ENCODE measurements at places on chromosomes 6 and 20.
A peak's percentile ranks its signal among the peaks of the same experiment; 100 is the strongest.

GRCh38 chr6:45419571-45420082 lies 41.9 kb upstream of the SUPT3H start:
- DNase-seq = peak; percentile 89

- no peak for DNase-seq
Measured at GRCh38 chr6:170019818-170020583, 268.6 kb downstream of the ERMARD start.

DNA sequence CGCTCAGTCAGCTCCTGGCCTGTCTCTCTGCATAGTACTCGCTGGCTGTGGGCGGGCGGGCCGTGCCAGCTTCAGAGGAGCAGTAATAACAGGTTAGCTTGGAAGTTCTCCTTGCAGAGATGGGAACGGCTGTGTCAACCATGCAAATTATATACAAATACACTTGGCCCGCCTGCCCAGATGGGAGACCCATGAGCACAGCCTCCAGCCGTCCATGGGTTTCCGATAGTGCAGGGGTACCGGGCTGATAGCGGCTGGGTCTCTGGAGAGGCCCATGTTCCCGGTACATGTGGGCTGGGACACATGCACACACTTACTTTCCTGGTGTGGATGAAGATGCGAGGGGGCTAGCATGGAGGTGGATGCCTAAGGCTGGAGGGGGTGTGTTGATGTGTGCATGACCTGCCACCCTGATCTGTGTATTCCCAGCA lies 12.8 kb upstream of the ZNF831 start:
- DNase-seq = no peak

DNA sequence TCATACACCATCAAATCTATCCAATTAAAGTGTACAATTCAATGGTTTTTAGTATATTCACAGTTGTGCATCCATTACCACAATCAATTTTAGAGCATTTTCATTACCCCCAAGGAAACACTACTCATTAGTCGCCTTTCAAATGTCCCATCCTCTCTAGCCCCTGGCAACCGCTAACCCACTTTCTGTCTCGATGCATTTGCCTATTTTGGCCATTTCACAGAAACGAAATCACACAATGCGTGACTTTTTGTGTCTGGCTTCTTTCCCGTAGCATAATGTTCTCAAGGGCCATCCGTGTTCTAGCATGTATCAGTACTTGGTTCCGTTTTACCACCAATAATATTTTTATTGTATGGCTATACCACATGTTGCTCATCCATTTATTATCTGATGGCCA lies 51.7 kb downstream of the PPP1R3G start:
- DNase-seq = no peak

DNA sequence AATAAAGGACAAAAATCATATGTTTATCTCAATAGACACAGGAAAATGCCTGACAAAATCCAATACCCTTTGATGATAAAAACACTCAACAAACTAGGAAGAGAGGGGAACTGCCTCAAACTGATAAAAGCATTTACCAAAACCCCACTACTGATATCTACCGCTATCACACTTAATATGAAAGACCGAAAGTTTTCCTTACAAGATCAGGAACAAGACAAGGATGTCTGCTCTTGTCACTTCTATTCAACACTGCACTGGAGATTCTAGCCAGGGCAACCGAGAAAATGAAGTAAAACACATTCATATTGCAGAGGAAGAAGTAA lies 25.1 kb downstream of the GZF1 start:
- no peak for DNase-seq

DNA sequence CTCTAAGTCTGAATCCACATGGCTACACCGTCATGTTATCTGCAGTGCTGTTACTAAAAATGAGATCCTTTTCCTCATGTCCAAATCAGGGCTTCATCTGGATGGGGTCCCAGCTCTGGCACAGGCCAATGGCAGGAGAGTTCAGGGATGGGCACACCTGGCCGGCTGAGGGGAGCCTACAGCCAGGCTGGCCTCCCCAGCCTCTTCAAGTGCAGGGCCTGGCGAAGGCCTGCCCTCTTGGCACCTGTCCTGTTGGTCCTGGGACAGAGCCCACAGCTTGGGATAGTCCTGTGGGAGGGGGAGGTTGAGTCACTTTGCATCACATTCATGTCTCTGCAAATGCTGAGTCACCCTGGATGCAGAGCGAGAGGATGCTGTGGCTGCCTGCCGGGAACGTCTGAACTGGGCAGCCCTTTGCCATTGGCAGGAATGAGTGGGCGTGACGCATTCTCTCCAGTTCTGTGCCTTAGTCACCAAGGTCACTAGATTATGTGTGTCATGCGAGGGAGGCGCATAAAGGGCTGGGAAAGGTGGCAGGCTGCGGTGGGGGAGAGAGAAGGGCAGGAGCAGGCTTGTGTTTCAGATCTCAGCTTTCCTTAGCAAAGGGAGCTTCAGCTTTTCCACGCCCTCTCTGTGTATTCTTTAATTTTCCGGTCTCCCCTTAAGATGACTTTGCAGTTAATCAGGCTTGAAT lies 223.2 kb upstream of the ECI2 start:
- peak; percentile 90 for DNase-seq

- no peak for DNase-seq
Measured at GRCh38 chr20:23146181-23146580, 60.1 kb upstream of the CD93 start.

- no peak for DNase-seq
Measured at GRCh38 chr20:38393259-38393658, 41.9 kb downstream of the SNHG17 start.

GRCh38 chr6:149771185-149771584 lies 21.6 kb downstream of the PCMT1 start:
- no peak for DNase-seq

DNA sequence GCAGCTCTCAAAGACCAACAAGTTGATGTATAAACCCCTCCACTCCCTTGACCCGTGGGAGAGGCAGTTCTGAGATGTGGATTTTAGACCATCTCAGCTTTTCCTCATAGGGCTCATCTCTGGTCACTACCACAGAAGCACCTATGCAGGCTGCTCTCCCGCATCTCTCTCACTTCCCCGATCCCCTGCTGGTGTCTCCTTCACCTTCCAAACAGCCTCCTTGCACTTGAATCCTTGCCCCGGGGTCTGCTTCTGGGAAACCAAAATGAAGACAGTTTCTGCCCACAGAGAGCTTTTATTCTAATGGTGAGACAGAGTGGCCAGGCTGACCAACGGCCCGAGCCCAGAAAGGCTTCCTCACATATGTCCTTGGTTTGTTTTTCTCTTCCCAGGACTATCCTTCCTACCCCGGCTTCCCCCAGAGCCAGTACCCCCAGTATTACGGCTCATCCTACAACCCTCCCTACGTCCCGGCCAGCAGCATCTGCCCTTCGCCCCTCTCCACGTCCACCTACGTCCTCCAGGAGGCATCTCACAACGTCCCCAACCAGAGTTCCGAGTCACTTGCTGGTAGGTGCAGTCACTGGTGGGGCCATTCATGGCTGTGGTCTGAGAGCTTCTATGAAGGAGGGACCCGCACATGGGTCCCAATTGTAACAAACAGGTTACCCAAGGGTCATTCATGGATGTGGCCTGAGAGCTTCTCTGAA lies 179.3 kb downstream of the EYA2 start:
- DNase-seq = no peak

- DNase-seq = no peak
Measured at GRCh38 chr6:45854149-45854742, 161.4 kb downstream of the CLIC5 start.

DNA sequence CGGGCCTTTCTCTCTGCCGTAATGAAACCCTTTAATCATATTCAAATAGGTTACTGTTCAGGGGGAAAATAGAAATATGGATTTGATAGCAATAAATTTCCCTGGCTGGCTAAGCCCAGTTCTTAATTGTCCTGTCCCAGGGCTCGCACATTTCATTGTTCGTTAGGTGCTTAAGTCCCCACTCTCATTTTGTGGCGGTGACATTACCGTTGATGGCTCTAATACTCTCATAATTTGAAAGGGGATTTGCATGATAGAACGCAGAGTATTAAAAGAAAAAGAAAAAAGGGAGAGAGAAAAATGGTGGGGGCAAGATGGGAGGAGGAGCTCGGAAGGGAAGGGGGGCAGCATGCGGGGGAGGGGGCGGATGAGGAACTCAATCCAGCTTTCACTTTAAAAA lies 79.1 kb upstream of the FOXP4 start:
- no peak for DNase-seq

DNA sequence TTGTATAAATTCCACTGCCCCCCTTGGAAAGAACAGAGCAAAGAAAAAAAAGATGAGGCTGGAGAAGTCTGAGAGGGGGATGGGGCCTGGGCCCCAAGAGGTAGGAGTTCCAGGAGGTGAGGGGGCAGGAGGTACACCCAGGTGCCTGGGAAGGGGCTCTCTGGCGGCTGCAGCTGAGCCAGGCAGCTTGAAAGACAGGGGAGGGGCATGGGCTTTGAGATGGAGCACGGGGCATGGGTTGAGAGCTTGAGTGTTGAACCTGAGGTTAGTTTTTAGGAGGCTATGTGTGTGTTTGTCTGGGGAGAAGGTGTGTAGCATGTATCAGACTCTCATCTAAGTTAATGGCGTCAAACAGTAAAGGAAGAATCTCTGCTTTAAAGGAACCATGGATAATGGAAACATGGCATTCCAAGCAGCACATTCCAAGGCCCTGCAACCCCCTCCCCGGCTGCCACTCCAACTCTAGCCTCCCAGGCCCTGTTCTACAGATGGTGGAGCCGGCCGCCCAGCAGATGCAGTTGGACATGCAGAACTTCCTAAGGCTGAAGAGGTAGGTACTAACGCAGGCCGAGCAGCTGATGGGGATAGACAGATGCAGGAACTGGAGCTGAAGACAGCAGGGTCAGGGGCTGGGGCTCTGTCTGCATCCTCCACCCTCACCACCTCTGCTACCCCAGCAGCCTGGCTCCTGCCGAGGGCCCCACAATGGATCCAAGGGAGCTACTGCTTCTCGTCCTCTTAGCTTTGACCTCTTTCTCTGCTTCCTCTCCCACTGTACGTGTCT lies 42.1 kb downstream of the MDFI start:
- DNase-seq = no peak

DNA sequence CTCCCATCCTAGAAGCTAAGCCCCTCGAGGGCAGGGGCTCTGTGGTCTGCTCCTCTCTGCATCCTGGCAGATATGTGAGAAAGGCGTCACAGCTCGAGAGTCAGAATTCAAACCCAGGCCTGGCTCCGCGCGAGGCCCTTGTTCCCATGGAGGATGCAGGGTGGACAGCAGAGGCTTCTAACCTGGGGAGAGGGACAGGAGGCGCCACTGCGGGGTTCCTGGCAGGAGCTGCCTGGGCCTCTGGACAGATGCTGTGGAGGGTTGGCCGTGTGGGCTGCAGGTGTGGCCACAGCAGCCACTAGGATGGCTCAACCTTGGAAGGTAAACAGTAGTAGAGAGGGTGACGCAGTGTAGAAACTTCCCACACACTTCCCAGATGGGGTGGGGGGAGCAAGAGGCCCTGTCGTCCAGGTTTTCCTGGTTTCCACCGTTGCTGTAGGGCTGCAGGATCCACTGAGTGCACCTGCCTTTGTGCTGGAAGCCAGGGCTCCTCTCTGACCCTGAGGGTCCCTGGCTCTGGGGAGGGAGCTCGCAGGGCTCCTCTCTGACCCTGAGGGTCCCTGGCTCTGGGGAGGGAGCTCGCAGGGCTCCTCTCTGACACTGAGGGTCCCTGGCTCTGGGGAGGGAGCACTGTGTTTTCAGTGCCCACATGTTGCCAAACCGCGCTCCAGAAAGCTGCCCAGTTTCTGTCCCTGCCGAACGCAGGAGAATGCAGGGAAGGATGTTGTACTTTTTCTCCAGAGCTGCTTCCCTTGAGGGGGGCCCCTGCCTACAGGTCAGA lies 14.2 kb downstream of the RBM38 start:
- DNase-seq = no peak

DNA sequence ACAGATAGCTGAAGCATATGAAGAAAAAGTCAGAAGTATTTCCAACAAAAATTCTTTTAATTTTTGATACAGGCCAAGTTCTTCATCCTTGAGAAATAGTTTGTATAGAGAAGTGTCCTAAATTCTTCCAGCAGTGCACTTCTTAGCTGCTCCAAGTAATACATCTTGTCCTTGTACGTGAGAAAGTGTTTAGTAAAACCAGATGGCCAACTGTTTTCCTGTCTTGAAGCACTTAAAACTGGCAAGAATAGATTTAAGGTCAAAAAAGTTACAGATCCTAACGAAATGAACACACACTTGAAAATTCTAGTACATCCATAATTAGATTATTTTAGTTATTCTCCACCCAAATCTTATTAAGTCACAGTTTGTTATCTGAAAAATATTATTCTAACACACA lies 52.2 kb upstream of the HSF2 start:
- DNase-seq = no peak

DNA sequence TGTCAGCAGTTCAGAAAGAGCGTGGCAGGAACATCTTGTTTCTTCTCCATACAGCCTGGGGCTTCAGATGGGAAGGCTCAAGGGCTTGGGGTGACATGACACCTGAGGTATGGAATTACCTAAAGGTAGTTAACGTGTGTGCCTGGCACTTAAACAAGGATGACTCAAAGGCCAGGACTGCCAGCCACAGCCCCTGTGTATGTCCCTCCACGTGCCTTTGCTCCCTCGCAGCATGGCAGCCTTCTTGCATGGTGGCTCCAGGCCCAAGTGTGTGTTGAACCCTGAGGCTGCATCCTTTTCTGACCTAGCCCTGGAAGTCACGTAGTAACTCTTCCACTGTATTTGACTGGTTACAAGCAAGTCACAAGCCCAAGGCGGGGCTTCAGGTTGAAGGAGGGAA lies 33.6 kb upstream of the MYL9 start:
- no peak for DNase-seq

DNA sequence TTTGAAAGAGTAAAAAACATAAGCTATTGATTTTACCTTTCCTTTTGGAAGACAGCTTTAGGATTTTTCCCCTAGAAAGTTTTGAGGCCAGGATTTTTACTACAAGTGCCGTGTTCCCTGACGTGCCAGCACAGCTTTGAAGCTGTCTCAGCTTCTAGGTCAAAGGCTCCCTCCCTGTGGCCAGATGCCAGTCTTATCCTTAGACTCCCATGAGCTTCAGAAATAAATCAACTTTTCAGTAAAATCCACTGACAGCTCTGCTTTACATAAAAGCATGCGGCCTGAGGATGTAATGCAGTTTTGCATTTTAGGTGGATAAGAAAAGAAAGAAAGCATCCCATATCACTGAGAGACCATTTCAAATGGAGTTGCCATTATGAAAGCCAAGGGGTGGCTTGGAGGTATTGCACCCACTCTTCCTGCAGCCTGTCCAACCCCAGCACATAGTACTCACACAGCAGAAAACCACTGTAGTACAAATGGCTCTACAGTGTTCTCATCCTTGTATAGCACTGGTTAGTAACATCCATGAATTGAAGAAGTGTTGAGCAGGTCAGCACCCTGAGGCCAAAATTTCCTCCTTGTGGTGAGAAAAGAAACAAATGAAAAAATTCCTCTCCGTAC lies 15.2 kb upstream of the ATXN1 start:
- DNase-seq = no peak

DNA sequence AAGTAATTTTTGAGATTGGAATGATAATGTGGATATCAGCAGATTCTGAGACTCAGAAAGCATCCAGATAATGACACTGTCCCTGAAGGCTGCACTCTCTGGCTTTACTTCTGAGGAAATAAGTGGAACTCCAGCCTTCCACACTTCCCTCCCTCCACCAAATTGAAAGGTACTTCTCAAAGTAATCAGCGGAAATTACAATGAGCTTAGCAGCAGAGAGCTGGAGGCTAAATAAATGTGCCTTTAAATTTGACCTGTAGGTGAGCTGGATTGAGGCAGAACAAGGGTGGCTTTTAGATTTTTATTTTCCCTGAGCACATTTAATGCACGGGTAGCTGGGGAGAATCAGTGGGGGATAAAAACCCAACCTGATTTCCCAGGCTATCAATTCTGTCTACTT lies 39.3 kb upstream of the RNF144B start:
- DNase-seq = no peak

All from NB4 (cell line).